ENCODE measurements at places on chromosomes 11 and 22.

GRCh38 chr11:4118107-4118506 is 23.5 kb downstream of the RRM1 start:
- no peak for DNase-seq

- DNase-seq = peak; percentile 91
These were observed 91.2 kb downstream of the TEAD1 start for GRCh38 chr11:12765428-12765827.

GRCh38 chr11:108117746-108118371 is 3.5 kb upstream of the ACAT1 start:
- no peak for DNase-seq

- no peak for DNase-seq
These were observed 68.4 kb downstream of the TCF20 start for GRCh38 chr22:42202048-42202447.

DNA sequence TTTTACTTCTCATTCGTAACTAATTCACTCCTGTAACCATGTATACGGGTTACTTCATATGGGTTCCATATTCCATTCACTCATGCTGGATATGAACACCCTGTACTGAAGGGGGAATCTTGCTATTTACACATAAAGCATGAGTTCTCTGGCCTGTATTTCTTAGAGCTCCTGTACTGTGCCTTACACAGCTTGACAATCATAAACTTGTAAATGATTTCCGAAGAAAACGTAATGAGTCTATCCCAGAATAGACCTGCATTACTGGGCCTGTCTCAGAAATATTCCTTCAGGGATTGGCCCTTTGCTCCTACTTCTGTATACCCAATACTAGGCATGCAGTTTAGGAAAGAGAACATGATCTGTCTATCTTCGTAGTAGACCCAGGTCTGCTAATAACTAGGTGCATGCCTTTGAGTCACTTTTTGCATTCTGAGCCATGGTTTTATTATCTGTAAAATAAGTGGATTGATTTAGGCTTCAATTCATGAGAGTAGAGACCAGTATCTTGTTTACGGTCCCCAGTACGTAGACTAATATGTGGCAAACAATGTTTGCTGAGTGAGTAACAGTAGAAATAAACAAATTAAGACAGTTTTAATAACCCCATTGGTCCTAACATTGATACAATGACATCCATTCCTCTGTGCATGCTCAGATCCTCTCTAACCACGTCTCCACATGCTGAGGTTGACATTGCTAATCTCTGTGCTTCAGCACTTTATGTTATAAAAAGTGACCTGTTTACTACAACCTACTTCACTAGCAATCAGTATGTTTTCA is 1.2 kb downstream of the CCDC34 start:
- no peak for DNase-seq

DNA sequence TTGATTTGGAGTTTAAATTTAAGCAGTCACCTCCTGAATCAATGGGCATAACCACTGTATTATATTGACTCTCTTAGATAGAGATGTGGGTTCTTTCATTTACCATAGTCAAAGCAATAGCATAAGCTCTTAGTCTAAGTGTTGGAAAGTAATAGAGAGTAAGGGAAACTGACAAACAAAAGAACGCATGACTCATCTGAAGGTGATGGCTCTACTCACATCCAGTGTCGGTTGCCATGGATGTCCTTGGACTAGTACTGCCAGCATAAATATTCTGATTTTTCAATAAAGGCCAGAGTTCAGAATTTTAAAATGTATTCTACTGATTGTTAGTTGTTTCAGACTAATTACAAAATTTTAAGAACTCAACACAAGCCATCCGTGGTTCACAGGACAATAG is 444.9 kb upstream of the DDI1 start:
- DNase-seq = no peak

DNA sequence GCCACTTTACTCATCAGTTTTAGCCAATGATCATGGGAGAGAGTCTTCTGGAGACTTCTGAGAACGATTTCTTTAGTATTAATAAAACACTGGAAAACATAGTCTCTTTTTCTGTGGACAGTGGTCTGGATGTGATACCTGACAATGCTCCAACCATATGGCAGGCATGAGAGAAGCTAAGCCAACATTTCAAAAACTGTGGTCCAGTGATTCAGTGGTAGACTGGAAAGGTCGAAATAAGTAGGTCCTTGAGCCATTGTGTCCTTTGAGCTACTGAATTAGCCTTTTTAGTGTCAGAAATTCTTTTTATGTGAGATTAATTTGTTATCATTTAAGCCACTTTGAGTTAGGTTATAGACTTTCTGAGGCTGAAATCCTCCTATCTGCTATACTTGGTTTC is 197.7 kb upstream of the CTSC start:
- DNase-seq = no peak

DNA sequence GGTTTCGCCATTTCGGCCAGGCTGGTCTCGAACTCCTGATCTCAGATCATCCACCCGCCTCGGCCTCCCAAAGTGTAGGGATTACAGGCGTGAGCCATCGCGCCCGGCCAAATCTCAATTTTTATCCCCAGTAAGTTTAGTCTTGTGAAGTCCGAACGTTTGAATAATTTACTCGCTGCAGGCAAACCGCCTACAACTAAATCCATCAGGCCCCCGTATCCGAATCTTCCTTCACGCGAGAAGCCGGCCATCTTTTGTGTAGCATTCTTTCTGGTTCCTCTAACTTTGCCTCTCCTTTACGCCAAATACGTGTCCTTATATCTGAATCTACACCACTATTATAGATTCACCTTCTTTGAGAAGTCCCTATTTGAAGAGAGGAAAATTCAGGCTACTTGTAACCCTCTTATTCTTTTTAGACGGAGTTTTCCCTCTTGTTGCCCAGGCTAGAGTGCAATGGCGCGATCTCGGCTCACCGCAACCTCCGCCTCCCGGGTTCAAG is 581 bp upstream of the EIF3L start:
- DNase-seq = no peak

DNA sequence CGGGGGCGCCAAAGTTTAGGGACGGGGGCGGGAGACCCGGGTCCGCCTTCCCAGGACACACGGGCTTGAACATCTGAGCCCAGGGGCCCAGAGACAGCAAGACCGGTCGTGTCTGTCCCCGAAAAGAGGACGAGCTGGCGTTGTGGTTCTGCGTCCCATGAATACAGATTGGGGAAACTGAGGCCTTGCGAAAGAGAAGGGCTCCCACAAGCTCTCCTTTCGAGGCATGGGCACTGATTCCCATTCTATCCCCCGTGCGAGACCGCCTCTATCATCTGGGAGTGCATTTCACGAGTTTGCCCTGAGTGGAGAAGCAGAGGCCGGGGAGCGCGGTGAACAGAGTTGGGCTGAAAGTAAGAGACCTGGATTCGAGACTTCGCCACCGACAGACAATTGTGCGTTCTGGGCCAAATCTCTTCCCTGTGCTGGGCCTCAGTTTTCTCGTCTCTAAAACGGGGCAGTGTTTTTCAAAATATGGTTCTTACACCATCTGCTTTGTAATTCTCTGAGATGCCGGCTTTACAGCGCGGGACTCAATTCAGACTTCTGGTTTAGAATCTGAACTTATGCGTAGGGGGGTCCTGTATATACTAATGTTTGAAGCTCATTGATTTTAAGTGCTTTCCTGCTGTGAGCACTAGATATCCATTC is 471 bp downstream of the RNF185 start:
- DNase-seq = no peak

DNA sequence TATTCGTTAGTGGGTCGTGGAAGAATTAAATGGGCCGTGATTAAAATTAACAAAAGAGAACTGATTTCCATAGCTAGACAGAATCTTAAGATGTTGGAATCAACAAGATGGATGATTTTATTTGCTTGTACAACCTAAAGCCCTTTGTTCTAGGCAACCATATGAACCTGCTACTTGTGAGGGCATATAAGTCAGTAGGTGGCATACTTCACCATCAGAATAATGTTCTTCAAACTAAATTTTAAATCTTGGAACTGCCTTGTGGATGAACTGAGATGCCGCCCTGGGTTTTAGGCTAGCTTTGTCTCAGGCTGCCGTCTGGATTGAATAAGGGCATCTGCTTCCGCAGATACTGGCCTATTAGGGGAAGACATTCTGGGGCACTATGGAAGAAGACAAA is 40.9 kb downstream of the CSRP3 start:
- no peak for DNase-seq

DNA sequence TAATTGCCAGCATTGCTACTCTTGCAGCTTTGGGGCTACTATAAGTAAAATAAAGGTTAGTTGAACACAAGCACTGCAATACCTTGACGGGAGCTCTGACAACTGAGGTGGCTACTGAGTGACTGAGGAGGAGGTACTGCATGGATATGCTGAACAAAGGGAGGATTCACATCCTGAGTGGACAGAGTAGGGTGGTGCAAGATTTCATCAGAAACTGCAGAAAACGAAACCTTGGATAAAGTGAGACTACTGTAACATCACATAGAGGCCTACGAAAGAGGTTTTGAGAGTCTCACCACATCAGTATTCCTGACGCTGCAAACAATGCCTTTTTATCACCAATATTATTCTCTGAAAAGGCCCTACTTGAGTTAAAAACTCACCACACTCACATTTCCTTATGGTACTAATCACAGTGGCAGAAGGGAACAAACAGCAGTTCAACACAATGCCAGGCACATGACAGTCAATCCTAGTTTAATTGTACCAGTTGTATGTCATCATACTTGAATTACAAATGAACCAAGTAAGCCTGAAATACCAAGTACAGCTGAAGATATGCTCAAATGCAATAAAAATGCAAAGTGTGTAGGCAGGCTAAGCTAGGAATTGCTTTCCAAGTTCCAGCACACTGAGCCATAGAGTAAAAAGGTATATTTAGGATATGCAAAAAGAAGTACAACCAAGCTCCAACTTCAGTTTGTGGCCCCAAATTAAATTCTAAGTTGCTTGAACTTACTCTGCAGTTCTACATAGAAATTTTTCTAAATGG is 4.0 kb upstream of the GPR83 start:
- no peak for DNase-seq

DNA sequence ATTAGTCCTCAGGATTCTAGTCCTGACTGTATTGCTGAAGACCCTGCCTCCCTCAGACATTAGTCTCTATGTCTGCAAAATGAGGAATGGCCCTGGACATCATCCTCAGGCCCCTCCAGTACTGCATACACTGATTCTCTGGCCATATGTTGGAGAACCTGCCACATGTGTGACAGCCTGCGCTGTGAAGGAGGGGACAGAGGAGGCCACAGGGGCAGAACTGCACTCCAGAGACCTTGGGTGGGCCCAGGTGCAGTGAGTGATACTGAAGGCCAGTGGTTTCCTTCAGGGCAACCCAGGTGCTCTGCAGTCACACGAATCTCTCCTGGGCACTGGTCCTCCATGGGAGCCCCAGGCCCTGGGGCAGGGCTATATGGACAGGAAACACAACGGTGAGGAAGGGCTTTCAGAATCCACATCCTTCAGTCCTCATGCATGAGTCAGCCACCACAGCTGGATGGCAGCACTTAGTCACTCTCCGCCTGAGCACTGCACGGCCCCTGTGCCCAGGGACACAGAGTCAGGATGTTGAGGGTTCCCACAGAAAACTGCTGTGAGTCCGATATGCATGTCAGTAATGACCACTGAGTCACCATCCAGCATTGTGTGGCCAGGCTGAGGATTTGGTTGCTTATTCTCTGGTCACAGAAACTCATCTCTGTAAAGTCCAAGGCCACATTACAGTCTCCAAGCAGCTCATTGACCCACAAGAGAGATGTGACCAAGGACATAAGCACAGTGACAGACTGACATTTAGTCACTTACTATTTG is 39.7 kb downstream of the ME3 start:
- DNase-seq = no peak

GRCh38 chr11:90803831-90804230 is 581.0 kb upstream of the CHORDC1 start:
- DNase-seq = no peak

DNA sequence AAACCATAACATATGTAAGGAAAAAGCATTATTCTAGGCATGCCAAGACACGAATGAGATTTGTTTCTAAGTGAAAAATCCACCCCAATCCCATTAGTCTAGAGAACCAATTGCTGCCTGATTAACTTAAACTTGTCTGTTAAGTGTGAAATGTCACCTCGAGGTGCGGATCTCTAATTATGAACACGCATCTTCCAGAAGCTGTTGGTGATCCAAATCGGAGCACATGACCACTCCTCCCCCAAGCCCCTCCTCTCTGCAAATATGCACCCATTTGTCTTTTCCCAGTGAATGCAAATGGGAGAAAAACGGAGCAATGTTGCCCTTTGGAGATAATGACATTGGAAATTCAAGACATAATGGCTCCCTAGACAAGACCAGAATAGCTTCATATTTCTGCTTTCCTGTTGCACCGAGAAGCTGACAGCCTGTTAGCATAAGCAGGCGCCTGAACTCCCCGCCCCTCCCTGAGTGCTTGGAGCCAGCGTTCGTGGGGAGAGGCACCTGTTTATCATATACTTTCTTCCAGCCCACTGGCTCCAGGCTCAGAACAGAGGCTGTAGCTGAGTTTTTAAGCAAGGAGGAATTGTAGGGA is 6.0 kb upstream of the FXYD6 start:
- DNase-seq = no peak

- DNase-seq = no peak
These were observed 2.6 kb upstream of the FTH1 start for GRCh38 chr11:61969838-61970662.

- no peak for DNase-seq
These were observed 789 bp upstream of the POLA2 start for GRCh38 chr11:65260756-65261590.

DNA sequence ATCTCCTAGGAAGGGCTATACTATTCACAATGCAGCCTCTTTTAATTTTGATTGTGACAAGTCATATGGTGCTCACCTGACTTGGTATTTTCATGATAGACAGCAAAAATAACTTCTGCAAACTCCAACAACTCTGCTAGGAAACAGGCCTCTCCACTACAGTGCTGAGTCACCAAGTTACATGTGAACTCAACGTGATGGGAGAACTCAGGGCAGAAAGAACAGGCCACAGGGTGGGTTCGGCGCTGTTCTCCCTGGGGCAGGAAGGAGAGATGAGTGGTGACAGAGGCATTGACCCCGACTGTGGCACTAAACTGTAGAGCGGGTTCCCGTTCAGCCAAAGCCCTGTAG is 76.6 kb upstream of the UCP3 start:
- peak; percentile 9 for DNase-seq

- no peak for DNase-seq
These were observed 156.3 kb downstream of the FAT3 start for GRCh38 chr11:92380882-92381281.

GRCh38 chr11:4740735-4741134 is 29.0 kb downstream of the OR51F1 start:
- no peak for DNase-seq

DNA sequence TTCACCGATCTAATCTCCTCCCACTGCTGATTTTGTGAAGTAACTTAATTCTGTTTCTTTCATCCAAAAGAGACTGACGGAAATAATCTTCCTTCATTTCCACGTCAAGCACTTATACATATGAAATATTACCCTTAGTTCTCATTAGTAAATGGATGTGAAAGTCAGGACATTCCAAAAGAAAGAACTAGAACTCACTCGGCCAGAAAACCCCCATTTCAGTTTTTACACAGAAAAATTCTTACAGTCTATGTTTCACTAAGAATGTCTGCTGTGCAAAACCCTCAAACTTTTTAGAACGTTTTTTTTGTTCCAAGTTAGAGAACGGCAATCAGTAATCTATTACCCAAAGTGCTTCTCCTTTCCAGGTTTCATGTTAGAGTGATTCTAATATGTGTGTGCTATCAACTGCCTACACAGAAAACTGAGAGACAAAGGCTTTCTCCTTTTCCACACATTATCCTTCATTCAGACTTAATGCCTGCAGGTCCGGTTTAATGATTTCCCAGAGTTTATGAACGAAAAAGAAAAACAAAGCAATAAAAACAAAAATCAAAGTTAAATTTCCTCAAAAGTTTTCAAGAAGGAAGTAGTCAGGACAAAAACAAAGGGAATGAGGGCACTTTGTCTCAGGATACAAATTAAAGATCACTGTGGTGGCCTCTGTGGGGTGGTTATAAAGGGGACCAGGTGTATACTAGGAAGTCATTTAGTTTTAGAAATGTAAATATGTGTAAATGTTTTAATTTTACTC is 11.3 kb upstream of the SESN3 start:
- no peak for DNase-seq

Measured in posterior cingulate gyrus (tissue), 11 donors.